ENCODE measurements at places on chromosomes 1 and 21.
A peak's percentile ranks its signal among the peaks of the same experiment; 100 is the strongest.

GRCh38 chr1:199573047-199573446 lies 454.5 kb upstream of the NR5A2 start:
- DNase-seq, result no peak

- DNase-seq, result no peak
Measured at GRCh38 chr1:226370144-226370923, 37.6 kb downstream of the PARP1 start.

- no peak for DNase-seq
Measured at GRCh38 chr1:28915031-28915895, 894 bp downstream of the EPB41 start.

DNA sequence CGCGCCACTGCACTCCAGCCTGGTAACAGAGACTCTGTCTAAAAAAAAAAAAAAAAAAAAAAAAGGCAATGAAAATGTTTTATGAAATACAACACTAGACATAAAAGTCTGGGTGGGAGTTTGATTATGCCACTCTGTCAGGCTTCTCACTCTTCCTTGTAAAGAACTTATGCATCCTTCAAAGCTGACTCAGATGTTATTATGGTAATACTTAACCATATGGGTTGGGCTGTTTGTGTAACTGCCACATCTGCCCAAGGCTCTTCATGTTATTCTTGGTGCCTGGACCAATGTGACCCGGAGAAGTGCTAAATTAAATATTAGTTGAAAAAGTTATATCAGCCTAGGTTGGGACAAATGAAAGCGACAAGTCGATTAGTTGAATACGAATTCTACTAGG lies 23.8 kb downstream of the FAM89A start:
- DNase-seq, result no peak

- no peak for DNase-seq
Measured at GRCh38 chr1:58926152-58926551, 142.3 kb upstream of the JUN start.

GRCh38 chr1:217062586-217062985 lies 339.4 kb upstream of the ESRRG start:
- no peak for DNase-seq

- no peak for DNase-seq
Measured at GRCh38 chr1:22651941-22652856, 837 bp upstream of the C1QB start.

GRCh38 chr1:63753591-63753990 lies 20.2 kb upstream of the ROR1 start:
- no peak for DNase-seq

DNA sequence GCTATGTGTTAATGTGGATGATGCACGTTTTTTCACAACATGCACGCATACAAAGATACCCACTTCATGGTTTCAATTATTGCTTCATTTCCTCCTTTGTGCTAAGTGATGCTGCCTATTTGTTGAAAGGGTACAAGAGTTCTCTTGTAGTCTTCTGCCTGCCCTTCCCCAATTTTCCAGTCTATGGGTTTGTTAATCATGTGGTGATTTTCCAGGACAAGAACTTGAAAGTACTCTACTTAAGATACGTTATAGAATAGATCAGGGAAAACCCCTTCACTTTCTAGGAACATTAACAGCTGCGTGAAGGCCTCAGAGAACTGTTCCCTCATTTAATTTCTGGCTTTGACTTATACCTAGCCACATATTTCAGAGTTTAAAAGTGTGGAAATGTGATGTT lies 52.1 kb upstream of the SLC44A3 start:
- no peak for DNase-seq

GRCh38 chr1:51524817-51525216 lies 5.8 kb upstream of the EPS15 start:
- no peak for DNase-seq

DNA sequence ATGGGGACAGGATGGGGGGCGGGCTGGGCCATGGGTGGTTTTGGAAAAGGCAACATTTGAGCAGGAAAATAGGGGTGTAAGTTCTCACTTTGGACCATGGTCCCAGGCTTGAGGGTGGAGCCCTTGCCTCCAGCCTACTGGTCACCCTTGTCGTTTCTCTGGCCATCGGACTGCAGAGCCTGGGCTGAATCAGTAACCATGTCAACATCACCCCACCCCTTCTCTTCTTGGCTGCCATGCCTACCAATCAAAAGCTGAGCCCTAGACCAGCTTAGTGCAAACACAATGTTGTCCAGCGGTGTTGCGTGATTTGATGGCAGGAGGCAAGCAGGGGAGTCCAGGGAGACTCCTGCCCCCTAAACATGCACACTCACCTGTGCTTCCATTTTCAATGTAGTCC lies 231.0 kb upstream of the KAZN start:
- DNase-seq, result no peak

DNA sequence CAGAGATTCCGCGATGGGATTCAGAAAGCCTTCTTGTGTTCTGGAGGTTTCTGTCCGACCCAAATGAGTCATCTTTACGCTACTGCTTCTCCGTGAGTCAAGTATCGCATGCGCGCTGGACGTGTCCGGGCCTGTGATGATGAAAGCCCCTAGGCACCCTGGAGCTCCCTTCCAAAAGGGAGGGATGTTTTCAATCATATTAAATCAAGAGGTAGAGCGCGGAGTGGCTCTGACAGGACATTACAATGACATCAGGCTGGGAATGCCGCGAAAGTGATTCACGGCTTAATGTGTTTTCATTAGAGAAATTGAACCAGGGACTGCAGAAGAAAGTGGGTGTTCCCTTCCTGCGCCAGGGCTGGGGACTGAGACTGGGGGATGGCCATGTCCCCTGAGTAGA lies 48.5 kb downstream of the AJAP1 start:
- DNase-seq, result no peak

DNA sequence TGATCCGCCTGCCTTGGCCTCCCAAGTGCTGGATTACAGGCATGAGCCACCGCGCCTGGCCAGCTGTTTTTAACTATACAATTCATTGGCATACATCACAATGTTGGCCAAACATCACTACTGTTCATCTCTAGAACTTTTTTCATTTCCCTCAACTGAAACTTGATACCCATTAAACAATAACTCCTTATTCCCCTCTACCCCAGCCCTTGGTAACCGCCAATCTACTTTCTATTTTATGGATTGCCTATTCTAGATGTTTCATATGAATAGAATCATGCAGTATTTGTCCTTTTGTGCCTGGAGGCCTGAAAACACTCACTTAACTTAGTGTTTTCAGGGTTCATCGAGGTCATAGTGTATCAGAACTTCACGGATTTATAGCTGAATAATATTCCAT lies 16.2 kb downstream of the BTF3L4 start:
- no peak for DNase-seq

GRCh38 chr1:48051466-48052126 lies 54.4 kb upstream of the TRABD2B start:
- DNase-seq, result no peak

- DNase-seq, result no peak
Measured at GRCh38 chr21:14482165-14482564, 64.0 kb downstream of the SAMSN1 start.

- DNase-seq, result no peak
Measured at GRCh38 chr1:179925922-179926849, 28.4 kb upstream of the CEP350 start.

DNA sequence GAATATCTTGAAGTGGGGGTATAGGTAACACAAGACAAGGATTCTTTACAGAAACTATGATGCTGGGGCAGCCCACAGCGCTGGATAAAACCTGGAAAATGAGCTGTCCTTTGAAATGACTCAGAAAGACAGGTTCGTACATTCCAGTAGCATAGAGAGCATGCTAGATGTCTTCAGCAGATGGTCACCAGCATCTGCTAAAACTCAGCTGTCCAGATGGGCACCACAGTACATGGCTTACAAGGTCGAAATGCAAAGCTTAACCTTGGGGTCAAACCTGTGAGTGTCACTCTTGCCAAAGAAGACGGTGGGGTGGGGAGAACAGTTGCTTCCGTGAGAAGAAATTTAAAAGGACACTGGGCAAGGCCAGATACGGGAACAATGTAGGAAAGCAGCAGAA lies 41.3 kb upstream of the TRIM45 start:
- no peak for DNase-seq

DNA sequence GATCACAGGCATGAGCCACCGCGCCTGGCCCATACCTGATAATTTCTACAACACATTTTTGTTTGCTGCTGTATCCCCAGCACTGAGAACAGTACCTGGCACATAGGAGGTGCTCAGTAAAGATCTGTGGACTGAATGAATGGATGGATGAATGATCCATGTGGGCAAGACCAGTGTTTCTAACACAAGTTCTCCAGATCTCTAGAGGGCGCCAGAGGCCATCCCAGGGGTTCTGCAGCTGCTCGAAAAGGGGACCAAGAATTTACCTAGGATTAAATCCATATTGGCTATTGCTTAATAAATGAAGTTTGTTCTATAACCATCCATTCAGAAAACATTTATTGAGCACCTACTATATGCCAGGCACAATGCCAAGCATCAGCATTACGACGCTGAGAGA lies 167.7 kb downstream of the ACTL8 start:
- no peak for DNase-seq

GRCh38 chr1:151799179-151800022 lies 5.8 kb downstream of the LINGO4 start:
- no peak for DNase-seq

- DNase-seq, result no peak
Measured at GRCh38 chr21:33026878-33027400, 1.2 kb downstream of the OLIG2 start.

DNA sequence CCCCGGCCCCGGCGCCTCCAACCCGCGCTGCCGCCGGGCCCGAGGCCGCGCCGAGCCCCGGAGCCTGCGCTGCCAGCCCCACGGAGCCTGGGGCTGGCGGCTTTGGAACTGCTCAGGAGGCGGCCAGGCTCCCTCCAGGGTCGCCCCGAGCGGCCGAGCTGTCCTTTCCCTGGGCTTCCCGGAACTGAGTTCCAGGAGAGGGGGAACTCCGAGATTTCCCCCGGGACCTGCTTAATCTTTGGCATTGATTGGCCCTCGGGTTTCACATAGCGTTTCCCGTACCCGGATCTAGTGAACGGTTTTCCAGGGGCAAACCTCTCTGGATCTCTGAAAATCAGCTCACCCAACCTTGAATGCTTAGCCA lies 504 bp downstream of the H6PD start:
- DNase-seq, result peak; percentile 81

- no peak for DNase-seq
Measured at GRCh38 chr1:9078015-9078751, 8.7 kb upstream of the SLC2A5 start.

- no peak for DNase-seq
Measured at GRCh38 chr1:192751260-192751659, 57.6 kb upstream of the RGS2 start.

GRCh38 chr1:19981507-19982312 lies 2.3 kb upstream of the PLA2G2A start:
- no peak for DNase-seq

DNA sequence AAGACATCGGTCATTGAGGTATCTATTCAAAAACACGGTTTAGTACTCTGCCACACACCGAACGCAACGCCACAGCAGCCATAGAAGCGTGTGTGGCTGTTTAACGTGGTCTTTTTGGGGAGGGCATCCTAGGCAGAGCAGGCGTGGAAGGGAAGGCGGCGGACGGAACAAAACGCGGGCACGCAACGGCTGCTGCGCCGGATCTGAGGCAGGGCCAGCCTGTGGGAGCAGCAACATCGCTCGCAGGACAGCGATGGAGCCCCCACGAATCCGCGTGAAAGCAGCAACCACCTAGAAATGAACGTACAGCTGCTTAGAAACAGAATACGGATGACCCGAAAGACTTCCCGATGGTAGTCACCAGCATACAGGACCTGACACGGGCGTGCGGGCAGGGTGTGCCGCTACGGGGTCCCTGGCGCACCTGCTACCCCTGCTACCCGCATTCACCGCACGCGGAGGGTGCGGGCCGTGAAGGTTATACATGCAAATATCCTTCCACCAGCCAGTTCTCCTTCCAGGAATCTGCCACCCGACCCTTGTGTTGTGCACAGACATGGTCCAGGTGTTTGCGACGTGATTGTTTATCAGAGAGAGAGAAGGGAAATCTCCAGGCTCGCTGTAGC lies 114.4 kb upstream of the COL6A1 start:
- no peak for DNase-seq

- no peak for DNase-seq
Measured at GRCh38 chr21:45125357-45125756, 51.0 kb downstream of the ADARB1 start.

DNA sequence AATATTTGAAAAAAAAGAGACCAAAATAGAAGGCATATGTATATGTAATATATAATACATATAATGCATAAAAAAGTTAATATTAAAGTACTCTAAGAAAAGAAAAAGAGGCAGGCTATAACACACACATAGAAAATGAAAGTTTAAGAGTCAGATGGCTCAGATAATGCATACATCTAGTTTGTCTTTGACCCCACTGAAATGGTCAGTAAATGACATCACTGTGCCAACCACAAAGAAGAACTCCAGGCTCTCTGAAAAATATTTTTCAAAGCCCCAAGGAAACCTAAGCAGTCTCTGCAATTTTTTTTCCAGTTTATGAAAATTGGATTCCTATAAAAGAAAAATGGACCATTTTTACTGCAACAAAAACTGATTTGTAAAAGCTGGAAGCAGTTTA lies 55.4 kb upstream of the SCYL3 start:
- DNase-seq, result no peak

DNA sequence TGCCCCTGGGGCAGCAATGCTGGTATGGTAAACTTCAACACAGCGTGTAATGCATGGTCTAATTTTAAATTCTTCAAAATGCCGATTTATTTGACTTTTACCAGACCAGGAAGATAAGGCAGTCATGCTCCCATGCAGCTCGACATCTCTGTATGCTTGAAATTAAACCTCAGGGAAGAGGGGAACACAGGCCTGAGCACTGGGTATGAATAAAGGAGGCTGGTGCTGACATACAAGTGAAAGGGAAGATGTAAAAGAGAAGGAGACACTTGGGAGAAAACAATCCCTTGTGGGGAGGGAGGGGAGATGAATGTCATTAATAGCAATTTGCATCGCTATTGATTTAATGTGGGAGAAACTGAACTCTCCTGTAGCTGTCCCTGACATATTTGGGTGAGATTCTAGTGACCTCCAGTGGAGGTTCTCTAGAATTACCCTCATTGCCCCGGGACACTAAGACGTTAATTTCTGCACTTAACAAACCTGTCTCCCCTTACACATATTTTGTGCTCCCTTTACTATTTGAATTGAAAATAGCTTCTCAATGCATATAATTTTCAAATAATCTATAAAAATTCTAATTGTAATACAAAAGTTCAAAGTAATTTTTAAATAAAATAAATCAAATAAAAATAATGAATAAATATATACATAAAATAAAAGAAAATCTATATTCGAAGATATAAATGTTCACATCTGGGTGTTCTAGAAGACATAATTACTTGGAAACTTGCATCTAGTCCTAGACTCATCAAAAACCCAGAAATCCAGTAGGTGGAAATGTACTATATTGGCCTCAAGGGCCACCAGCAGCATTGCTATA lies 283.1 kb downstream of the LMX1A start:
- no peak for DNase-seq

GRCh38 chr1:72837781-72838180 lies 555.4 kb upstream of the NEGR1 start:
- DNase-seq, result no peak
